EL (cell line): ENCODE measurements at places on chromosomes 5 and 9.
A peak's percentile ranks its signal among the peaks of the same experiment; 100 is the strongest.

DNA sequence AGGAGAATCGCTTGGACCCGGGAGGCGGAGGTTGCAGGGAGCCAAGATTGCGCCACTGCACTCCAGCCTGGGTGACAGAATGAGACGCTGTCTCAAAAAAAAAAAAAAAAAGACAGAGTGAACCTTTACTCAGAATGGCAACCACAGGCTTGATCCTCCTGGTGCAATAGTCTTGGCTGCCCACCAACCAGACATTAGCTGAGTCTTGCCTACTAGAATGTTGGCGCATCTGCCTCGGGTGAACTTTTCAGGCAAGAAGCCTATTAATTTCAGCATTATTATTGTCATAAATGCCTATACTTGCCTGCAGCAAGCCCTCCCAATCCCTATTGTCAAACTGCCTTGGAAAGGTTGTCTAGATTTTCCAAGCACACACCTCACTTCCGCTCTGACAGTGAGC lies 4.2 kb downstream of the SERINC5 start:
- DNase-seq: no peak

DNA sequence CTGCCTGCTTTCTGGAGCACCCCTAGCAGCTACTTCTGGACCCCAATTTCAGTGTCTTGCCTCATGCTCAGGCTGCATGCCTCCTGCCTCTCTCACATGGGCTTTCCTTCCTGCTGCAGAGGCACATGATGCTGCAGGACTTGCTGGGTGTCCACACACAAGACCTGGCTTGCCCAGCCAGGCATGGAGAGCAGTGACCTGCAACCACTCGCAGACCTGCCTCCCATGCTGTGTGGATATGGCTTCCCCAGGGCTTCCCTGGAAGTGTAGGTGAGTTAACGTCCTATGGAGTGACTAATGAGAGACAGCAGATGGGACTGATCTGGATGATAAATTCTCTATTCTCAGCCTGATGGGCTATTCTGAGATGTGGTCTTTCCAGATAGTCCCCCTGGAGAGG lies 53.2 kb upstream of the SMIM32 start:
- DNase-seq: no peak

GRCh38 chr9:36143245-36143641 lies 6.7 kb downstream of the GLIPR2 start:
- no peak for DNase-seq

GRCh38 chr5:136034492-136034891 lies 5.7 kb downstream of the TGFBI start:
- no peak for DNase-seq

GRCh38 chr5:140791089-140791488 lies 3.6 kb upstream of the PCDHA2 start:
- DNase-seq: no peak

GRCh38 chr5:150254774-150255173 lies 34.8 kb downstream of the CAMK2A start:
- no peak for DNase-seq

DNA sequence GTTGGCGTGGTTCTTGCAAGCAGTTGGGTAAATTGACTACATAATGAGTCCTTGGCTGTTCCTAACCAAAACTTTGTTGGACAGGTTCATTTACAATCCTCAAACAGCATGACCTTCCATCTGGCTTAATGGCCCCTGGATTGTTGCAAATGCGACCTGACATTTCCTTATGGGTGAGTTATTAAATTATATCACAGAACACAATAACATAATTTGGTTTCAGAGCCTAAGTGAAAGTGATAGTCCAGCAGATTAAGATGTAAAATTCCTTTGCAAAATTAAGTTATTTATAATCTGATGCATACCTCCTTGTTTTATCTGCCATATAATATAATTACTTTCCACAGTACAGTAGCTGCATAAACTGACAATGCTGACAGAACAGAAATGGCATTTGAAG lies 224.4 kb downstream of the TUSC1 start:
- DNase-seq: no peak

DNA sequence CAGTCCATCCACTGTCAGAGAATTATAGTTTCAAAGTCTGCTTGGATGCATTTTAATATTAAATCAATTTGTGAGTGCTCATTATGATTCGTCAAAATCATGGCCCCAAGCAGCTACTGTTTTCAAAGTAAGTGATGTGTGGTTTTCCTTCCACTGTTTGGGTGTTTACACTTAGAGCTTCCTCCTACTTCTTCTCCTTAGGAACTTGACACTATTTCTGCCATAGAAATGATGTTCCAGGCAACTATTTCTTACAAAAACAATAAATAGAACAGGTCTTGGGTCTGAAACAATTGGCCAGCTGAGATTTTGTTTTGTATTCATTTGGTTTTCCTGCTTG lies 132.8 kb upstream of the RAI14 start:
- no peak for DNase-seq

- no peak for DNase-seq
These were observed 138.0 kb upstream of the NFIB start for GRCh38 chr9:14451949-14452348.

GRCh38 chr5:15932066-15932465 lies 247.5 kb downstream of the MARCHF11 start:
- no peak for DNase-seq

GRCh38 chr5:6754766-6755165 lies 41.5 kb downstream of the TENT4A start:
- DNase-seq: no peak

DNA sequence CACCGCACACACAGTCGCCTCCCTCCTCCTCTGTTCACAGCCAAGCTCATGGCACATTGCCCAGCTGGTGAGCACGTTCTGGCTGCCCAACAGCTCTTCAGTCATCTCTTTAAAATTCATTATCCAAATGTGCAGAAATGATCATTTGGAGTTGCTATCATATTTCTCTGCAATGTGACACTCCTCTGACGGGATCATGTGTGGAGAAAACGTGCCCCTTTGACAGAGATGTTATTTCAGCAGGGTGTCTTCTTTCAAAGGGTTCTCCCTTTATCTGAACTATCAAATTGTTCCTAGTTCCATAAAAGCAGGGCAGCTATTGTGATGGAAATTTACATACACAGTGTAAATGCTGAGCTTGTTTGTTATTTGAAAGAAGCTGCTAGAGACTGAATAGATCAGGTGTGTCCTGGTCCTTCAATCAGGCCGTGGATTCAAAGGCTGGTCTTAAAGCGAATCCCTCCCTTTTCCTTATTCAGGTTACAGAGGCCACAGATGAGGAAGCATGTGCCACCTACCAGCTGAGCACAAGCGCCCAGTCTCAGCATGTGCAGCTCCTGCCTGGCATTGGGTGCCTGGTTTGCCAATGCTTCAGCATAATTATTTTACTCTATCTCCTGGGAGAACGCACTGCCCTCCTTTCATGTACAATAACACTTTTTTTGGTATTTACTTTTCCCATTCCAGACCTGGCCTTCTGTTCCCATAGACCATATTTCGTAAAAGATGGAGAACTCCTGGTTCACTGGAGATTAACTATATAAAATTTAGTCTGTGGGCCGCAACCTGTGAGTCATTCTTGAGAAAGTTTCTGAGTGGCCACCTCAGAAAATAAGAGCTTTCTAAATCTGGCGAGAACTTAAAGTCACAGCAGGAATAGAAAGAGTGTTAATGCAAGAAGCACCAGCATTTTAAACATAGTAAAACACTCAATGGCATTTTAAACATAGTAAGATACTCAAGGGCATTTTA lies 433.7 kb downstream of the ENC1 start:
- DNase-seq: peak; percentile 93
